ENCODE measurements at places on chromosomes 2 and 18.

GRCh38 chr2:138536302-138536701 is 34.7 kb downstream of the SPOPL start:
- no peak for DNase-seq

- peak; percentile 2 for DNase-seq
Measured at GRCh38 chr2:44120428-44120827, 48.2 kb upstream of the PPM1B start.

DNA sequence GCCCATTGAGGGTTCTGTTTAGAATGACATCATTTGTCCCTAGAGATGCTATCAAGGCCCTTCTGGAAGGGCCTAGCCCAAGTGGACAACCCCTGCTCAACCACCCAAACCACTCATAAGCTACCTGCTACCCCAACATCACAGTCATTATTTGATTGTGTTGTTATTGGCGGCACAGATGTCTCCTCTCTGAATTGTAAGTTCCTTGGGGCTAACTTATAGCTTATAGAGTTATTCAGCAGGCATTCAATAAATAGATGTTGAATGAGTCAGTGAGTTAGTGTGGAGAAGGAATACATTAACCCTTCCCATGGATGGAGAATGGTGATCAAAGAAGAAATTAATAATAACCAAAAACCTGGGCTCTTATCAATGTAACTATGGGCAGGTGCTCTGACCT is 80.0 kb downstream of the ACAA2 start:
- DNase-seq = no peak

DNA sequence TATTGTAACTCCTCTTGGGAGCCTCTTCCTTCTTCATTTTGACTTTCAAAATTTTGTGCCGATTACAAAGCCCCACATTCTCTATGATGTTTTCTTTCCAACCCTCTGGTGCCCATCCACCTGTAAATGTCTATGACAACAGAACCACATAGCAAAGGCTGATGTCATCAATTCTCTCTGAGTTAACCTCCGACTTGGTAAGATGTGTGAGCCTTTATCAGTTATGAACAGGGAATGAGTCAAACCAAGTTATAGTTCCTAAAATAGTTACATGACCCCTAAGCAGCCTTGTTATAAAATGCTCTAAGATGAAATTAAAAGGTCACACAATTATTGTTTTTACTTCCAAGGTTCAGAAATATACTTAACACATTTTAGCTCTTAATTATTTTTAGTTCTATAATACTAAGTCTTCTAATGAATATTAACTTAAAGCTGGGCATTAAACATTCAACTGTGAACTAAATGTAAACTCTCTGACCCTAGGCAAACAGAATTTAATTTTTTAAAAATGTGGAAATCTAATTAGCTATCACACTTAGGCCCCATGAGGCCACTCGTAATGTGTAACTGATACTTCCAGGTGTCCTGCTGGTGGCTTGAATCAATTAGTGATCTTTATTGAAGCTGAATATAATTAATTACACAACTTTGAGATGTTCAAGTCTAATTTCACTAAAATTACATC is 102.3 kb upstream of the CYRIA start:
- no peak for DNase-seq

DNA sequence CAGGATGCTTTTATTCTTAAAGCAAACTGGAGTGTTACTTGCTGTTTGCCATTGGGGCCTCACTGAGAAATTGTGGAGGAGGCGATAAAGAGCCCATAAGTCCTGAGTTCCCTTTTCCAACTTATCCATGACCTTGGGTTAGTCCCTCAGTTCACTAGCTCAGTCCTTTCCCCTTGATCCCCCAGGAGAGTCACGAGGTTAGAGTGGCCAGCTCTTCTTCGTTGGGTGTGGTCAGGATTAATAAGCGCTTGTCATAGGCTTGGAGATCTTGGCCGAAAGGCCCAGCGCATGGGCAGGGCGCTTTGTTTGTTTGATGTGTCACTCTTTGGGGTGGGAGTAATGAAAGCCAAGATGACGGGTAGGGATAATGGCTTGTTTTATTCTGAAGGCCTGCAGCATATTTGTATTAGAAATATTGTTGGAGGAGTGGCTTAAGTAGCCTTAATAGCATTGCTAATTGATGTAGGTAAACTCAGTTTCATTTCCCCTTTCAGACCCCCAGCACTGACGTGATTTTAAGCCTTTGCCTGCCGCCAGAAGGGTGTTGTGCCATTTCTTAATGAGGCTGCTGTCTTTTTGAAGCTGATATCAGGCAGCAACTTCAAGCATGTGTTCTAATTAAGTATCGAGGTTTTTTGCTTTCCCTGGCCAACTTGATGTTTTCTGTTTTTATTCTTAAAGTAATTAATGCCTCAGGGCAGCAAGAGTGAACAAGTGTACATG is 15.7 kb downstream of the GRHL1 start:
- no peak for DNase-seq

- DNase-seq = no peak
Measured at GRCh38 chr2:3267869-3268704, 109.5 kb downstream of the EIPR1 start.

DNA sequence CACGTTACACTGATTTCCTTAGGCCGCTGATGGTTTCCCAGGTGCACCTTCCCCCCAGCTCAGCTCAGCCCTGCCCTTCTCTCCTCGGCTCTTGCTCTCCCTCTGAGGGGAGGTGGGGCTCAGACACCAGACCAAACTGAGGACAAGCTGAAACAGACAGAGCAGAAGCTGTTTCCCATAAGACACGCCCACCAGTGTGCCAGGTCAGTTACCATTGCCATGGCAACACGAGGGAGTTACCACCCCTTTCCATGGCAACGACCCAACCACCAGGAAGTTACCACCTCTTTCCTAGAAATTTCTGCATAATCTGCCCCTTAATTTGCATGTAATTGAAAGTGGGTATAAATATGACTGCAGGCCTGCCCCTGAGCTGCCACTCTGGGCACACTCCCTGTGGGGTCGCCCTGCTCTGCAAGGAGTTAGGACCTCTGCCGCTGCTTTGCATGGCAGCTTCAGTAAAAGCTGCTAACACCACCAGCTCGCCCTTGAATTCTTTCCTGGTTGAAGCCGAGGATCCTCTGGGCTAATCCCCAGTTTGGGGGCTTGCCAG is 120.9 kb upstream of the SMIM21 start:
- DNase-seq = no peak

DNA sequence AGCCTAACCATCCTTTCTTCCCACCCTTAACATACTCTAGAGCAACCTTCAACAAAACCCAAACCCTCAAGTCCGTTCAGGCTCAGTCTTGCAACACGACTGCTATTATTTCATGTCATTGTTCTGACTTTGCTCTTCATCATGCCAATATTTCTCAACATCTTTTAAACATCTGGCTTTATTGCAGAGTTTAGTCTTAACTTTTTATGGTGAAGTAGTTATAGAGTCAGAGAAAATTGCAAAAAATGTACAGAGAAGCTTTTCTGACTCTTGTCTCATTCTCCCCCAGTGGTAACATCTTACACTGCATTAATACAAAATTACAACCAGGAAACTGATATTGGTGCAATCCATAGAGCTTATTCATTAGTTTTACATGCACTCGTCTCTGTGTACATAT is 3.9 kb downstream of the MARCO start:
- no peak for DNase-seq

GRCh38 chr2:200330351-200331060 is 24.0 kb downstream of the SPATS2L start:
- no peak for DNase-seq

DNA sequence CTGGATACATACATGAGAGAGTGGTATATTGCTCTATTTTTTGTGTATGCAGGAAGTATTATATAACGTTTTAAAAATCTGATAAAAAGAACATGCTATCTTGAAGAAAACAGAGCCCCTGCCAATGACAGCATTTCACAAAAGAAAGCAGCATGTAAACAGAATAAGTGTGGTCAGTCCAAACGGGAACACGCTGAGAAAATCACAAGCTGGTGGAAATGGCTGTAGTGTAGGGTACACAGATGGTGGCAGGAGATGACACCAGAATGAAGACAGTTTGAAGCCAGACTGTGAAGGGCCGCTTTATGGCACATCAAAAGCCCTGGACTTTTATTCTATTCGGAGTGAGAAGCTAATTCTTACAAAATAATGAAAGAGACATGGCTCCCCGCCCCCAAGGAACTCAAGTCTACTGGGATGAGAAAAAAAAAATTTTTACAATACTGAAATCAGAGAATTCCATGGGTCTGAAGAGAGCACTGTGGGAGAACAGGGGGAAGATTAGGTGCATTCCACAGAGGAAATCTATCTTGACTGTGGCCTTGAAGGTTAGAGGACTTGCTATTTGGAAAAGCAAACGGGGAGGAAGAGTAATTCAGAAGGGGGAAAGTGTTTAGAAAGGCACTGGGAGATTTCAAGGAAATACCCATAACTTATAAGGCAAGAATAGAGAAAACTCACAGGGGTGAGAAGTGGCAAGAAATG is 217.7 kb upstream of the SMAD7 start:
- DNase-seq = no peak

DNA sequence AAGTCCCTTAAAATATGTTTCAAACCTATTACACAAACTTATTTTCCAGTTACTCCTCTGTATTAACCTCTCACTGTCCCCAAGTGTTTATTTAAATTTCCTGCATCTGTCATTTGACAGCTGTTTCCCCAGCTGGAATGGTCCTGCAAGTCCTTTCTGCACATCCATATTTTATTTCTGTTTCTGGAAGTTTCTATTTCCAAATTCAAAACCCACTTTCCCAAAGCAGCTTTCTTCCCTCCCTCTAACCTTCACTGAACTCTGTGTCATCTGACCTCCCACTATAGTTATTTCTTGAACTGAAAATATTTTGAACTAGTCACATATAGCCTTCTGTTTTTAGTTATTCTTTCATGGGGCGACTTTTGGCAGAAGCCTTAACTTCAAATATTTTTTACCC is 459.4 kb upstream of the MC4R start:
- DNase-seq = no peak

GRCh38 chr2:71716697-71717624 is 263.6 kb downstream of the DYSF start:
- no peak for DNase-seq

- DNase-seq = no peak
Measured at GRCh38 chr2:8628179-8628865, 53.5 kb upstream of the ID2 start.

DNA sequence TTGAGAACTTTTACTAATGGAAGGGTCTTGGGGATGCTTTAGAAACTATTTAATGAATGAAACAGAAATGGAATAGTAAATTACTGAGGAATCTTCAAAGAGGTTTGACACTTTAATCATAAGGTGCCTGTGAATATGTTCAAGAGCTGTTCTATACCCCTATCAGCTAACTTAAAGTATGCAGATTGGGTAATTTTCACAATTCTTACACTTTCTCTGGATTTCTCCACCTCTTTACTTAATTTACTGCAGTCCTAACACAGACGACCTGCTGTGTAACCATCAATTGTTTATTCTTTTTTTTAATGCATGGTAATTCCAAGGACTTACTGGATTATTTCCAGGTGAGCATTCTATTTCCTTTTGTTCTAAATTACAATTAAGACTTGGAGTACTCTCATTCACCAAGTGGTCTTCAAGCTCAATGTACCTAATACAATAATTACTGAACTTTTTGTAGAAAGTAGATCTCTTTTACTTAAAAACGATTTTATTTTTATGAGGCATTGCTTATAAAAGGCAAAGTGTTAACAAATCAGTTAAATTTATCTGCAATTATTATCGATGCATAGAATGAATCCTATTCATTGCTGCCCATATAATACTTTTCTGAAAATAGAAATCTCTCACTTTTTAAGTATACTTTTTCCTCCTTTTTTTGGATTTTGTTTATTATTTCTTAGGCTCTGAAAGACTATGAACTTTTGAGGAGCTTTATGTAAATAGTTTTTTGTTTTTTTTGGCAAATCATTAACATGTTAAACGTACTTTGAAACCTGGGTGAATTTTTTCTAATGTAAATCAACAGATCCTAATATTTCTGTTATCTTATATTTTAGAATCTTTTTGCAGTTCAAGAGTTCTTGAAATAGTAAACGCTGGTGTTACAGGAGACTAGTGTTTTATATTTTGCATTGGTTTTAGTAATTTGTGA is 5.5 kb downstream of the VSNL1 start:
- DNase-seq = no peak

GRCh38 chr2:239339726-239340601 is 60.9 kb downstream of the HDAC4 start:
- DNase-seq = no peak

DNA sequence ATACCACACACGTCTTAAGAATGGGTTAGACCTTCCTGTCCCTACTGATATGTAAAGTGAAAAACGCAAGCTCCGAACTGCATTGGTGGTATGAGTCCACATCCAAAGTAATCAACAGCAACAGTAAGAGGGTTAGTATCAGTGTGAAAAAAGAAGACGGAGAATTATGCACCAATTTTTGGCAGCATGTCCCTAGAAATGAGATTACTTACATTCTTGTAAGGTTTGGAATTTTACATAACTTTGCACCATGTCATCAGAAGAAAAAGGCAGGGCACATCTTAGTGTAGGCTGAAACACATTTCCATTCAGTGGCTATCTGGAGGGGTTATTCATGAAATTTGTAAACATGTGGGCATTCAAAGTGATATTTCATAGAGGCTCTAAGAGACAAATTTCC is 88.2 kb downstream of the LONRF2 start:
- no peak for DNase-seq

GRCh38 chr18:68402784-68403183 is 312.1 kb downstream of the TMX3 start:
- DNase-seq = no peak

- DNase-seq = no peak
Measured at GRCh38 chr2:1925516-1925915, 181.2 kb upstream of the PXDN start.

GRCh38 chr18:13548966-13549879 is 177.1 kb downstream of the FAM210A start:
- DNase-seq = no peak

GRCh38 chr2:238120463-238121298 is 17.8 kb upstream of the KLHL30 start:
- no peak for DNase-seq

DNA sequence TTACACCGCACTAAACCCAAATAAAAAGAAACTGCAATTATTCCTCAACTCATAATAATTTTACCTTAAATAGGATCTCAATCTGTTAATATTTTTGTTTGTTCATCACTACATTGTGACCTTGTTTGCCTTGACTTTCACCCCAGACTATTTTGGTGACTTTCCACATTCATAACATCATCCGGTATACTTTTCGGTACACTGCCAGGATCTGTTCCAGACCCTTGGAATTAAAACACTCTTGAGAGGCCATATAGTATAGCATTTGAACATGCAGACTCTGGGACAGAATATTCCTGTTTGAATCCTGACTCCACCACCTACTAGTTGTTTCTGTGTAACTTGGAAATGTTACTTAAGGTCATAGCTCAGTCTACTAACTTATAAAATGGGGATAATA is 577.4 kb downstream of the METTL4 start:
- no peak for DNase-seq

- no peak for DNase-seq
Measured at GRCh38 chr2:159265171-159265576, 21.3 kb downstream of the WDSUB1 start.

Measured in activated naive CD8-positive, alpha-beta T cell treated with anti-CD3 and anti-CD28 coated beads, Interleukin-2, amount 50 U/mL, for 16 hours (primary cell).